ENCODE measurements at places on chromosomes 11 and 22.

GRCh38 chr11:132047167-132047566, 676.8 kb downstream of the NTM start:
- no peak for DNase-seq

GRCh38 chr22:40721266-40721665, 42.0 kb downstream of the MCHR1 start:
- DNase-seq = no peak

DNA sequence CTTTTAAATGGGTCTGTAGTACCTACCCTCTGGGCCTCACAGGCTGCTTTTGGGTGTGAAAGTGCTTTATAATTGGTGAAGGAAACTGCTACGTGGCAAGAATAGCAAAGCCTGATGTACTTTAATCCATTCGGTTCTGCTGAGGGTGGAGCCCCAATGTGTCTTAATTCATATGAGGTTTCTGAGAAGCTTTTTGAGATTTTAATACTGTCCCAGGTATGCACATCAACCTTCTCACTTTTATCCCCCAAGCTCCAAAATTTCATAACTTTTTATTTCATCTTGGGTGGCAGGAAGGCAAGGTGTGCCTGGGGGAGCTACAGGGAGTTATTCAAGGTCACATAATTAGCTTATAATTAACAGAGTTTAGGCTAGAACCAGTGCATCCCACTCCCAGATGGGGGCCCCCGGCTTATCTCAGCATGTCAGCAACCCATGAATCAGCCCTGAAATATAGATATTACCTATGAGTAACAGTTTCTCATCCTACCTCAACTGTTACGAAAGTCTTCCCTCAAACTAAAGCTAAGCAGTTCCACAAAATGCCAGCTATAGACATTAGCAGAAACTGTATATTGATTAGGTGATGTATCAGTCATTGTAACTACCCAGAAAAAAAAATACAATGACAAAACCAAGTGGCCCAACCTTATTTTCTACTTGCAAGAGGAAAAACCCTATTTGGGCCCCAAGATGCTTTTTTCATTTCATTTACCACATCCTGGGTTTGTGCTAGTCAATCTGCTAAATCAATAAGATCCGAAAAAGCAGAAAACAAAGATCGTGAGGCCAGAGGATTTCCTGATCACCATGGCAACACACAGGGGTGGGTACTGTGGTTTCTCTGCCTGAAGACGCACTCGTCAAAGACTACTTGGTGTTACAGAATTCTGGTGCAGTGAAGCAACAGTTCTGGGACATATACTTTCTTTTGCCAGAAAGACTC, 26.7 kb downstream of the CD44 start:
- DNase-seq = peak; percentile 55

DNA sequence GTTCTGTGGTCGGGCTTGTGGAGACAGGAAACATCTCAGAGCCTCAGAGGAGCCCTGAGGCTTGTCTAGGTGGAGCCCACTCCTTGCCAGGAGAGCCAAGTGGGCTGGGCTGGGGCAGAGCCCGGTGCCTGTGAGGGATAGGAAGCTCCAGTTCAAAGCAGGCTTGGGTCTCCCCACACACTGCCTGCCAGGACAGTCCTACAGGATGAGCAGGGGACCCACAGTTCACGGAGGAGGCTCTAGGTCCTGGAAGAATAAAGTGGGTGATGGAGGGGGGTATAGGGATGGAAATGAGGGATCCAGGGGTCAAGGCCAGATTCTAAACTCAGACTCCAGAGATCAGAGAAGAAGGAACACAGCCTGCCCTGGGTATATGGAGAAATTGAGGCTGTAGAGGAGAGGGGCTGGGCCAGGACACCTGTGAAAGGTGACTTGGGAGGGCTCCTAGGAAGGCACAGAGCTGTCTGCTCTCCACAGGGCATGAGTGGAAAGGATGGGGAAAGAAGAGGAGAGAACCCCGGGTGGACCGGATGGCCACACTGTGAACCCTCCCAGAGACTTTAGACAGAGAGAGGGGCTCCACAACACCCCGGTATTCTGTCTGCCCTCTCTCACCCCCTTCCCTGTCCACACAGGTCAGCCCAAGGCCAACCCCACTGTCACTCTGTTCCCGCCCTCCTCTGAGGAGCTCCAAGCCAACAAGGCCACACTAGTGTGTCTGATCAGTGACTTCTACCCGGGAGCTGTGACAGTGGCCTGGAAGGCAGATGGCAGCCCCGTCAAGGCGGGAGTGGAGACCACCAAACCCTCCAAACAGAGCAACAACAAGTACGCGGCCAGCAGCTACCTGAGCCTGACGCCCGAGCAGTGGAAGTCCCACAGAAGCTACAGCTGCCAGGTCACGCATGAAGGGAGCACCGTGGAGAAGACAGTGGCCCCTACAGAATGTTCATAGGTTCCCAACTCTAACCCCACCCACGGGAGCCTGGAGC, 7.4 kb downstream of the IGLL5 start:
- DNase-seq = no peak

GRCh38 chr11:112826788-112827187, 134.4 kb upstream of the NCAM1 start:
- DNase-seq = no peak

GRCh38 chr11:64055077-64055476, 19.3 kb downstream of the FLRT1 start:
- no peak for DNase-seq

DNA sequence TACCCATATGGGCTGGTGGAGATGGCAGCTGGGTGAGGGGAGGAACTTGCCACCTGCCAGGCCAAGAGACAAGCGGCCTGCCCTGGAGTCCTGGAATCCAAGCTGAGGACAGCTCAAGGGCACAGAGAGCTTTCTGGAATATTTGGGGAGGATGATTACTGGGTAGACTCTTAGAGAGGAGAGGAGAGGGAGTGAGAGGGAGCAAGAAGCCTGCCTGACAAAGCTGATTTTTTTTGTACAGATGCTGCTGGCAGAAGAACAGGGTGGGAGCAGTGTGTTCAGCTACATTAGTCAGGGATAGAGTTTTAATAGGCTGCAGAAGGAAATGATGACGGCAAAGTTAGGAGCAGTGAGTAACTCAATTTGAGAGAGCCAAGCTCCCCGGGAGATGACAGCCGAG, 299.3 kb downstream of the NXPE2 start:
- DNase-seq = no peak

DNA sequence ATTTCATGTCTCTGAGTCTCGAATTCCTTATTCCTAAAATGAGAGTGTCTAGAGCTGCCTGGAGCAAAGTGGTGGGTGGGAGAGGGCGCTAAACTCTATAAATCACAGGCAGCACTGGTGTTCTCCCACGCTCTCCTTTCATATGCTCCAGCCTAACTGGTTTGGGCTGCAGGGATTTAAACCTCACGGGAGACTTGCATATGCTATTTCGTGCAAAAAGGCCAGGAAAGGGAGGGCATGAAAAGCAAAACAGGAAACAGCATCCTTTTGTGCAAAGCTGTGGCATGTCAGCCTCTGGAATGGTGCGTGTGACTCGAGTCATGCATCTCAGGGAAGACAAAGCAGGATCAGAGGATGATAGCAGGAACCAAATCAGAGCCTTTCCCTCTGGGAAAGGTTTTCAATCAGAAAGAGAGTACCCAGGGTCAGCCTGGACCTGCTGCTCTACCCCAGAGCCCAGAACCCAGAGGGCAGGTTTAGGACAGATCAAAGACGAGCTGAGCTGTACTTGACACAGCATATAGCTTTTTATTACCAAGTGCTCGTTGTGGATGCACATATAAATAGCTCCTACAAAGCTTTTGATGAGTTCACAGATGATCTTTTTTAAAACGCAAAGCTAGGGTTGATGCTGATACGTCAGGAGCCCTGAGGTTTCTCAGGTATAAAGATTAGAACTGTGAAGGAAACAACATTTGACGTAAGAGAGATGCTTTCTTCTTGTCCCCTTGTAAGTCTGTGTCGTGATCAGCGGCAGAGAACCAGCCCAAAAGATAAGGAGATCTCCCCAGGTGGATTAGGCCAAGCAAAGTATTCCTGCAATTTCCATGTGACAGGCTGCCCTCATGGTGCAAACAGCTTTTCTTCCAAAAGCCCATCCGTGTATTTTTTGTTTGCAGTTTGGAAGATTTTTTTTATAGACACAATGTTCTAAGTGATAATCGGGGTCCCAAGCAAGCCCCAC, 46.2 kb upstream of the YWHAH start:
- DNase-seq = no peak

GRCh38 chr11:15920856-15921629, 435.3 kb downstream of the SOX6 start:
- no peak for DNase-seq

GRCh38 chr11:130097285-130097684, 27.6 kb downstream of the APLP2 start:
- no peak for DNase-seq

- DNase-seq = no peak
Measured at GRCh38 chr11:36060926-36061325, 117.1 kb downstream of the LDLRAD3 start.

DNA sequence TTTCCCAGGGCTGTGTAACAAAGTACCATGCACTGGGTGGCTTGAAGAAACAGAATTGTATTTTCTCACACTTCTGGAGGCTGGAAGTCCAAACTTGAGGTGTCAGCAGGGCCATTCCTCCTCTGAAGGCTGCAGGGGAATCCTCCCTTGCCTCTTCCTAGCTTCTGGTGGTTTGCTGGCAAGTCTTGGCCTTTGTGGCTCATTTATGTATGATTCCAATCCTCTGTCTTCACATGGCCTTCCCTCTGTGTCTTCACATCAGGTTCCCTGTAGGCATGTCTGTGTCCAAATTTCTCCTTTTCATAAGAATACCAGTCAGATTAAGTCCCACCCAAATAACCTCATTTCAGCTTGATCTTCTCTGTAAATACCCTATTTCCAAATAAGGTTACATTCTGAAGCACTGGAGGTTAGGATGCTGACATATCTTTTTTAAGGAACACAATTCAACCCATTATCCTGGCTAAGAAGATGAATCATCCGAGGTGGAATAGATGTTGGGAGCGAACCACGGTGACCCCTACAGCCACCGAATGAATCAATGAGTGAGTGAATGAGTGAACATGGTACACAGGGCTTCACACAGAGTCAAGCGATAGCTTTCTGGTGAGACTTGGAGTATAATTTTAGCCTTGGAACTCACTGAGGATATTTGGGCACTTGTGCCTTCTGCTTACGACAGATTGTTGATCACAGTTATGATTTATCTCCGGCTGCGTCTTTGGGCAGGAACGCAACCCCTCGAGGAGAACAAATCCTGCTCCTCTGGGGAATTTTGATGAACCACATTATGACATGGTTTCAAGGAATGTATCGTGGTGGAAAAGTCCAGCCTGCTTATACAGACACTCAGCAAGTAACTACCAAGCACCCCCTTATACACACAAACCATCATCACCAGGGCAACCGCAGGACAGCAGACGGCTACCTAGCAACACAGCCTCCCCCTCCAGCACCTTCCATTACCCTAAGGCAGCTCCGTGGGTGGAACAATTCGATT, 34.3 kb upstream of the MICAL2 start:
- DNase-seq = no peak

- no peak for DNase-seq
Measured at GRCh38 chr11:17525570-17525969, 18.6 kb downstream of the USH1C start.

Data from activated naive CD8-positive, alpha-beta T cell treated with anti-CD3 and anti-CD28 coated beads, Interleukin-2, amount 50 U/mL, for 16 hours (primary cell).